ENCODE measurements at places on chromosomes 6 and 20. TPM values are rescaled to one million over a fixed set of nuclear protein-coding genes. Genes with fewer than 3 reads are reported as not detected.

PCK1 gene
- not detected for total RNA-seq

GLO1 gene
- 123 TPM for total RNA-seq

NKAIN2 gene
- total RNA-seq = not detected

MATN4 gene
- not detected for total RNA-seq

CPXM1 gene
- total RNA-seq = 0.28 TPM

FRK gene
- 0.85 TPM for total RNA-seq

BCLAF1 gene
- 70.8 TPM for total RNA-seq

FAM162B gene
- 19.9 TPM for total RNA-seq

GCNT2 gene
- total RNA-seq = 0.19 TPM

NKX2-2 gene
- total RNA-seq = not detected

DYNLT2 gene
- total RNA-seq = 0.58 TPM

HAO1 gene
- total RNA-seq = not detected

SNAP91 gene
- total RNA-seq = not detected

SESN1 gene
- 19.2 TPM for total RNA-seq

LAMP5 gene
- 0.19 TPM for total RNA-seq

CCN6 gene
- total RNA-seq = not detected

WFDC12 gene
- 0.28 TPM for total RNA-seq

TRDN gene
- total RNA-seq = not detected

APOM gene
- total RNA-seq = 0.28 TPM

CFAP61 gene
- 0.19 TPM for total RNA-seq

ZHX3 gene
- total RNA-seq = 12.1 TPM

Measured in regular cardiac myocyte (primary cell).